ENCODE measurements at places on chromosomes 3 and 15.

- no peak for DNase-seq
These were observed 63.0 kb downstream of the VPS8 start for GRCh38 chr3:184874709-184875644.

GRCh38 chr3:33057320-33058298 lies 39.3 kb downstream of the GLB1 start:
- no peak for DNase-seq

- DNase-seq, result no peak
These were observed 65.3 kb upstream of the NANOGP8 start for GRCh38 chr15:35150361-35150760.

DNA sequence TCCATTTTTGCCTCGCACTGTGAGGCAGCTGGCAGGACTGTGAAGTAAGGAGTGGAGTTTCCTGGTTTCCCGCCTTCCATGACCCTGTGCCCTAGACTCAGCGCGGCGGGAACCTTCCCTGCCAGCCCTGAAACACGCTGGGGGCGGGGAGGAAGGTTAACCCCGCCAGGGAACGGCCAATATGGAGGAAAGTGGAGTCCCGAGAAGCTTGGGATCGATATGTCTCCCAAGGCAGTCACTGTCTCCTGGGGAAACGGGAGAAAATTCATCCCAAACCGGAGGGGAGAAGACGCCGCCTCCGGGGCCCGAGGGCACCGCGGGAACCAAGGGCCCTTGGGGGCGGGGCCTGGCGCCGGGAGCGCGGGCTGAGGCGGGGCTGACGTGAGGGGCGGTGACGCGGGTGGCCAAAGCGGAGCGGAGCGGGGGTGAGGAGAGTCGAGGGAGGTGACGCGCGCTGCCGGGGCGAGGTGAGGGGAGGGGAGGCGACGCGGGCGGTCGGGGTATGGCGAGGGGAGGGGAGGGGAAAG lies at the start of gene HMCES:
TSS of gene HMCES (plus strand) at position 432 of the 527 bp plus-strand sequence. CDS start 863 bp downstream, outside the sequence.
- DNase-seq, result peak; percentile 92

DNA sequence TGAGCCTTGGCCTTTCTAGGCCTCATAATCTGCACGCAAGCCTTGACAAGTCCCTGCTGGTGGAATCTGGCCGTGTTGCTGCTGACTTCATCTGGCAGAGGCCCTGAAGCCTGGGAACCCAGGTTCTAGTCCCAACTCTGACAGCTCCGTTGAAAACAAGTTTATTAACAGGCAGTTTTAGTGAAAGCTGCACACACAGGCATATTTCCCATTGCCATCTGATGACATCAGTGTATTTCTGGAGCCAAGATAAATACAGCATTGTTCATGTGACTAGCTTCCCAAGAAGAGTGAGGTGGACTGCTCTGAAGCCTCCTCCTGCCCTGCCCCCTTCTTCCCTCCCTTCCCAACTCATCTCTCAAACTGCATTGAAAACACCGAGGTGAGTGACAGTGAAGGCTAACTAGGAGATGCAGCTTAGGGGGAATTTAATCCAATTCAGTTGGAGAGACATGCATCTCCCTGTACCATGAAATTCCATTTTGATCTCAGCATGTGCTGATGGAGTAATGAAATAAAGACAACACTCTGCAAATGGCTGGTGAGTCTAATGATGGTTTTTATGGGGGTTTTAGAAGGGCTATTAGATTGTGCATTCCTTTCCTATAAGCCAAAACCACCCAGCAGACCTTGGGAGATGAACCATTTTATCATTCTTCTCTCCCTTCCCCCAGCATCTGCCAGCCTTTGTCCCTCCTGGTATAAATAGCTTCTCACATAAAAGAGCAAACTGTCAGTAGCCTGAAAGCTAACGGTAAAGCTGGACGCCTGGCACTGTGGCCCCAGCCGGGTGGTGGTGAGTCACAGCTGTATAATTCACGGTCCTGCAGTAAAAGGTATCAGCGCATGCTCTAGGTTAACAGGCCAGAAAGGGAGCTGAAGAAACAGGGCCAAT lies 38.0 kb downstream of the PRICKLE2 start:
- no peak for DNase-seq

GRCh38 chr3:173398111-173398479 lies 551 bp downstream of the NLGN1 start:
- DNase-seq, result no peak

- no peak for DNase-seq
These were observed 24.4 kb downstream of the LARS2 start for GRCh38 chr3:45412763-45413162.

Data from activated T-helper 9 cell treated with anti-CD3 and anti-CD28 coated beads, Interleukin-2, amount 50 U/mL, for 16 hours (primary cell).